ENCODE measurements at places on chromosomes 12 and 14.

- no peak for DNase-seq
Measured at GRCh38 chr12:54472494-54473262, 724 bp downstream of the GTSF1 start.

DNA sequence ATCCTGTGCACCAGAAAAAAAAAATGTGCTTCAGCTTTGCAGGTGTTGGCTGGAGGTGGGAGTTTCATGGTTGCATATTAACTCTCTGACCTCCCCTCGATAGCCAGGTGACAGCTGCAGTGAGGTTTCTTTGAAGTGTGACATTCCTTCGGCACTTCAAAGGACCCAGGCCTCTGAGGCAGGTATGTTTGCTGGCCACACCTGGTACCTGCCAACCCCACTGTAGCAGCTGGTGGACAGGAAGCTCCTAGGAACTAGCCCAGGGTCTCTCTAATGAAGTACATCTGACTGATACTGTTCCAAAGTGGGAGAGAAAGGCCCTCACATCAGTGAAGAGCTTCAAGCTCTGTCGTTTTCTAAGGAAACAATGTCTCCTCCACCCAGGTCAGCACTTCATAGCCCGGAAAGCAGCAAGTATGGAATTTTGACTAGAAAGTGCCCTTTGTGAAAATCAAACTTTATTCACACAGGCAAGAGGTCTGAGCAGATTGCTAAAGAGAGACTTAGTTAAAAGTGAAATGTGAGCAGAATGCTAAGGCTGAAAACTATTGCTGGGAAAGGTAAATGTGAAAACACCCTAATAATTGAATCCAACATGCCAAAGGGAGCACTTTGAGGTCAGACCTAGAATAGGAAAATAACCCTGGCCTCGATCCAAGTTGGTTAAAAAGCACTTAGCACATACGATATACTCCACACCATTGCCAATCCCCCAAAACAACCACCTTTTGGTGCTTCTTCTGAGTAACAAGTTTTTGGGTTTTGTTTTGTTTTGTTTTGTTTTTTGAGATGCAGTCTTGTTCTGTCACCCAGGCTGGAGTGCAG, 71.3 kb downstream of the PHLDA1 start:
- no peak for DNase-seq

DNA sequence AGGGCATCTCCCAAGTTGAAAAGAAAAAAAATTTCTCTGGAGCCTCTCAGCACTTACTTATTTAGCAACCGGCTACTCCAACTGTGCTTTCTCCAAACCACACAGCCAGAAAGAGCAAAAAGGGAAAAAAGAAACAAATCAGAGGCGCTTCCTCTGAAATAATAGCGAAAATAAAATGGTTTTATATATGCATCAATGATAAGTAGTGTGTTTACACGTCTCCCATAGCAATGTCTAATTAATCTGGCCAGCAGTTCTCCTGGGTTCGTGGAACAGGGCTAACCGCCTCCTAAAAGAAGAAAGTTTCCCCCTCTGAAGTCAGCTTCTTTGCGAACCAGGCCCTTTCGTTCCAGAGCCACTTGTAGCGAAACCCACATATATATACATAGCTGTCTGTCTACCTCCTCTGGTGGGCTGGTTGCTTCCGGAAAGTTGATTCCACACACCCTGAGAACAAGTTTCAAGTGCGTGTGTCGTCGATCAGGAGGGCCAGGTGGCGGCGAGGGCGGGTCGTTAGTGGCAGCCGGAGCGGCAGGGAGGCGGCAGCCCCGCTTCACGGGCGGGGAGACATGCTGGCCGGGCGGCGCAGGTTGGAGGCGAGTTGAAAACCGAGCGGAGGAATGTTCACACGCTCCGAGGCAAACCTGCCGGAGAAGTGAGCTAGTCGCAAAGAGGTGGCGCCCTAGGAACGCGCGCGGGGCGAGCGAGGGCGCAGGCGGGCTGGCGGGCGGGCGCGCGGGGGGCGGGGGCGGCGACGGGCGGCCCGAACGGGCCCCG, 2.7 kb downstream of the PTHLH start:
- peak; percentile 27 for DNase-seq

DNA sequence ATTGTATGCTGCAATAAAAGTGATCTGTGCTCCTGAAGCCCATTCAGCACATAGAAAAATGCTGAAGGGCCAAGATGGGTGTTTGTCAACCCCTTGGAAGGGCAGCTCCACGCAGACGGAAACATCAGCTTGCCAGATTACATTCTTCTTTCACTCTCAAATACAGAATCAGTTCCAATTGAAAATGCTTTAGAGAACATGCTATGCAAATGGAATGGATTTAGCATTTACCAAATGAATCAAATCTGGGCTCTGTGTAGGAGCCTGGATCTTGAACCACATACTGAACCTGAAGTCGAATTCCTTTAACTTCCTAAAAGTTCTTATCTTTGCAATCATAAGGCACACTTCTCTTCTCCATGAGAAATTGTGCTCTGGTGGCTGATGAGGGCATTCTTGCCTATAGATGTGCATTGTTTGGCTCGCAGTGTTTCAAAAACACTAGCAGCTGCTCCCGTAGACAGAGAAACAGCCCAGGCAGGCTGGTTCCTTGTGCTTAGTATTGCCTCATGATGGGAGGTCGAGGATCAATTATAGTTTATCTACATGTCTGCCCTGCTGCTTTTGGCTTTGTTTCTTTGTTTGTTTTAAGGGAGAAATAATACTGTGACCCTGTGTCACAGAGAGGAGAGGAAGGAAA, 489.8 kb upstream of the FLRT2 start:
- peak; percentile 63 for DNase-seq

DNA sequence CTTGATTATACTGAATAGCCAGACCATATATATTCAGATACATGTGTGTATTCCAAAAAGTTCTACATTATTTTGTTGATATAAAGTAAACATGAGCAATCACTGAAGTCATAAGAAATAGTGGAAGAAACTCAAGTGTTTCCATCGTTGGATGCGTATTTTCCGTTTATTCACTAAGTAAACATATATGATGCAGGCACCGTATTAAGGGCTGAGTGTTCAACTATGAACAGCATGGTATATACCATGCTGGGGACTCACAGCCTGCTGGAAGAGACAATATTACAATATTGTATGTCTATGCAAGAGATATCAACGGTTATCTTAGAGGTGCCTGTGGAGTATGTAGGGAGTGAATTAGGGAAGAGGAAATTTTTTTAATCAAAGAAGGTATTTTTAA, 1.2 kb downstream of the PYROXD1 start:
- no peak for DNase-seq

DNA sequence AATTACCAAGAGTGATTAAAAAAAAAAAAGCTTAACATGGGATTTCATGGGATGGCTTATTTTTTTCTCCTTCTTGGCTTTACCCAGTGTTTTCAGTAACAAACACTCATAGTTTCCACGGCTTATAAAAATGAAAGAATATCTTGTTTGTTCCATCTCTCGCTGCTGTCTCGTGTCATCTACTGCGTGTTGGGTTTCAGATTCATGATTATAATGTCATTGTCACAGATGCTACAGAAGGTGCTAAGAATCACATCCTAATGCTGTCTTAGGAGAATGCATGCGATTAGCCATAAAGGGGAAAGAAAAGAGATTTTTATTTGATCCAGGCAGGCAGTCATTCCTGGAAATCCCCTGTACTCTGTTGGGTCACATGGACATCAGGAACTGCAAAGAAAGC, 1267.6 kb upstream of the TMEM132C start:
- DNase-seq = no peak

- no peak for DNase-seq
Measured at GRCh38 chr12:107684029-107684795, 1.4 kb upstream of the PWP1 start.

GRCh38 chr12:46556105-46556559, 183.6 kb upstream of the SLC38A2 start:
- DNase-seq = no peak

- DNase-seq = no peak
Measured at GRCh38 chr12:49907352-49907751, 3.7 kb upstream of the FAIM2 start.

- no peak for DNase-seq
Measured at GRCh38 chr12:51864833-51865670, 16.5 kb upstream of the FIGNL2 start.

DNA sequence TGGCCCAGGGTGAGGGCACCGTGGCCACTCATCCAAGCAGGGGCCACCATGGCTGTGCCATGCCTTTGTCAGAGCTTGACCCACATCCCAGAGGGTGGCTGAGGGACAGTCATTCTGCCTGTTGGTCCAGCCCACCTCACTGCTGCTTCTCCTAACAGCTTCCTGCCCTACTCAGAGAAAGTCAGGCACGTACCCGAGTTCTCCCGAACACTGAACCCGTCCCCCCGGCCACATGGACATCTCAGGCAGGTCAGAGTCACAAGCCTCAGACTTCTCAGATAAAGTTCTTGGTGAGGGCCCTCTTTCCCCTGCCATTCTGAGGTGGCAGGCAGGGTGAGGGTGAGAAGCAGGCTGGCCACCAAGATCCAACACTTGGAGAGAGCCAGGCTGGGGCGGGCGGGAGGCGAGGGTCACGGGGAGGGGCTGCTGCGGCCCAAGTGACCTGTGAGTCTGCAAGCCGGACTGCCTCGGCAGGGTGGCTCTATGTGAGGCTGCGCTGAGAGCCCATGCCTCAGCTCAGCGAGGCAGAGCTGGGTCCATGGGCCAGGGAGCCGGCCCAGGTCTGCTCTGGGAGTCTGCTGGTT, 317.8 kb downstream of the TMEM121 start:
- no peak for DNase-seq

GRCh38 chr12:20404576-20405346, 36.4 kb downstream of the PDE3A start:
- no peak for DNase-seq
